Peyer's patch (tissue), 4 donors: ENCODE measurements at places on chromosomes 7 and 10.
A peak's percentile ranks its signal among the peaks of the same experiment; 100 is the strongest.

- no peak for DNase-seq
These were observed 31.3 kb downstream of the DDC start for GRCh38 chr7:50533866-50534265.

DNA sequence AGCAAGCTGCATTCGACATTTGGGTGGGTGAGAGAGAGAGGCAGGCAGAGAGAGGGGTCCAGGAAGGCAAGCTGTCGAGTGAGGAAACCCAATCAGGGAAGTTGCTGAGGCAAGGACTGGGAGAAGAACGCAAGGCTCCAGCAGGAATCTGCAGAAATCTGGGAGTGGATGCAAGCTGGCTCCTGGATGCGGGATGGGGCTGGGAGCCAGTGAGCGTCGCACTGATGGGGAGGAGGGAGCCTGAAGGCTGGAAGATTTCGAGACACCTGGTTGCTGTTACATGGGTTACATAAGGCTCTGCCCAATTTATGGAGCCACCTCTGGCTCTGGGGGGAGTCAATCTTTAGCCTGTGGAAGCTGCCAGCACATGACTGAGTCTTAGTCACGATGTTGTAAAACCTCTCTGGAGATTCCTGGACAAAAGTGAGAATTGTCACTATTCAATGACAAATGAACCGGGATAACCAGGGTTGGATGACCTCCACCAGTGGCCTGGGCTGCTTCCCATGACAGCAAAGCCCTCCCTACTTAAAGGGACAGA, 51.1 kb upstream of the ADRB1 start:
- no peak for DNase-seq

GRCh38 chr10:25024528-25024927, 8.1 kb downstream of the THNSL1 start:
- DNase-seq = no peak

DNA sequence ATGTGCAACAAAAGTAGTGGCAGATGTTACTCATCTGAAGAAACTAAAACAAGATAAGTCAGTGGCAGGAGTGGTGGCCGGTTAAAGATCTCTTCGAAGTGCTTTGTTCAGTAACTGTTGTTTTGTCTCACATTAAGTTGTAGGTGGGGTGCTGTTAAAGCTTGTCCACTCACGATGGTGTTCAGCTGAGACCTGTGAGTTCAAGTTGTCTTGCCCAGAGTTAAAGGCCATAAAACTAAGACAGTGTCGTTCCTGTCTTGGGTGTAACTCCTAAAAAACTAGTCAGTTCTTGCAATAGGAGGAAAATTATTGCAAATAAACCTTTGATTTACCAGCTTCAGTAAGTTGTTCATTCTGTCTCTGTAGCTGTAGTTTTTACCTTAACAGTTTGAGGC, 857 bp upstream of the FOXP2 start:
- no peak for DNase-seq

- DNase-seq = no peak
These were observed 537.6 kb downstream of the ARL4A start for GRCh38 chr7:13225068-13225467.

GRCh38 chr10:130399425-130399950, 263.3 kb downstream of the GLRX3 start:
- no peak for DNase-seq

- no peak for DNase-seq
These were observed 24.5 kb upstream of the PURB start for GRCh38 chr7:44909596-44910389.

DNA sequence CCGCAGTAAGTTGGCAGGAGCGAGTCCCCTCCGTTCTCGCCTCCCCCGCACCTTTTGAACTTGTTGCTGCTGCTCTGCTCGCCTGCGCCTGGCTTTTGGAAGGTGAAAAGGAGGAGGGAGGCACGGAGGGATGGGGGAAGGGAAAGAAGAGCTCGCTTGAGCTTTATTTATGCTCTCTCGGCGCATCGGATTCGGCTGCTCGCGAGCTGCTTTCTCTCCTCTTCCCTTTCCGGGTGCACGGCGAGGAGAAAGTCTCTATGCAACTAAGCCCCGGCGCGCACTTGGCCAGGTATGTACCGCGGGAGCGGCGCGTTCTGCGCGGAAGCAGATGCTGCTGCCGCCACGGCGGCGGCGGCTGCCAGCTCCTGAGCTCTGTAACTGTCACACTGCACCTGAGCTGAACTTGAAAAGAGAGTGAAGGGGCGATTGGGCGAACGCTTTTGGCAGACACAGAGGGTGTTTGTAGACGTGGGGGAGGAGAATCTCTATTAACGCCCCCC, 551 bp downstream of the KCND2 start:
- DNase-seq = no peak

- no peak for DNase-seq
These were observed 160.9 kb upstream of the NEBL start for GRCh38 chr10:21057989-21058388.

GRCh38 chr7:38600741-38601140, 30.4 kb downstream of the AMPH start:
- no peak for DNase-seq

GRCh38 chr7:29228289-29229011, 33.9 kb downstream of the CHN2 start:
- DNase-seq = no peak

GRCh38 chr7:128672927-128673517, 930 bp downstream of the GARIN1A start:
- DNase-seq = no peak

GRCh38 chr7:66265566-66265965, 60.4 kb downstream of the TPST1 start:
- DNase-seq = no peak

DNA sequence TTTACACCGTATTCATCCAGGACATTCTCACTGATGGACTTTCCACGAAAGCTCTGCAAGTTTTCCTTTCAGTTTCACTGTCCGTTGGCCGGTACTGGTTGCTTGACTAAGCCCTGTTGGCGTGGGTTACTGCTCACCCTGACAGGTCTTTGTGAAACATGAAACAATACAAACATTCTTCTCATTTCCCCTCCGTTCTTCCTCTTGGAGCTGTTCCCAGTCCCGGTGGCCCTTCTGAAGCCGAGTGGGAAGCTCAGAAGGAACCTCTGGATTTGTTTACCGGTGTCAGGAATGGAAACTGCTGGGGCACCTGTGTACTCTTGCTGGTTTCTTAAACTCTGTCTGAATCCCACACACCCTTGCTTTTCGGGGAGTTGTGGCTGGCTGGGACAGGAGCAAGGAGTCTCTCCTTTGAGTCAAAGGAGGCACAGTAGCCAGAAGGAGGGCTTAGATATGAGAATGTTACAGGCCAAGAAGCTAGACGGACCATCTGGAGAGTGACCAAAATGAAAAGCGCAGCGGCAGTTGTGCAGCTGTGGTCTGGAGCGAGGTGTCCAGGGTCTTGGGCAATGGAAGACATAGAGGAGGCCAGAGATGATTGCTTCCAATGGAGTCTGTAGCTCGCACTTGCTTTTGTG, 45.7 kb downstream of the LYZL2 start:
- peak; percentile 45 for DNase-seq

DNA sequence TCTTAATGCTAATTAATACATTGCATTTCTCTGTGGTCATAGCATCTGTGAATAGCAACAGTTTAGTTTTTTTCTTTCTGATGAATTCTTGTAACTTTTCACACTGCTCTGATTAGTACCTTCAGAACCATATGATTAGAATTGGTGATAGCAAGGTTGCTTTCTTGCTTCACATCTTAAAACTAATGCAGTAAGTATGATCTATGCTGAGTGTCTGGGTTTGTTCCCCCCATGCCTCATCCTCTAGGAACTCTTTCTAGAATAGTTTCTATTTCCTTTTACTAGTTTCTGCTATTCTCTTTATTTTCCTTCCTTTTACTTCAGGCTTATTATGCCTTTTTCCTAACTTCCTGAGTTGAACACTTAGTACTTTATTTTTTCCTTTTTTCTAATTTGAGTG, 32.4 kb downstream of the TES start:
- DNase-seq = no peak

GRCh38 chr7:130961128-130961601, 227.2 kb upstream of the KLF14 start:
- DNase-seq = peak; percentile 50

DNA sequence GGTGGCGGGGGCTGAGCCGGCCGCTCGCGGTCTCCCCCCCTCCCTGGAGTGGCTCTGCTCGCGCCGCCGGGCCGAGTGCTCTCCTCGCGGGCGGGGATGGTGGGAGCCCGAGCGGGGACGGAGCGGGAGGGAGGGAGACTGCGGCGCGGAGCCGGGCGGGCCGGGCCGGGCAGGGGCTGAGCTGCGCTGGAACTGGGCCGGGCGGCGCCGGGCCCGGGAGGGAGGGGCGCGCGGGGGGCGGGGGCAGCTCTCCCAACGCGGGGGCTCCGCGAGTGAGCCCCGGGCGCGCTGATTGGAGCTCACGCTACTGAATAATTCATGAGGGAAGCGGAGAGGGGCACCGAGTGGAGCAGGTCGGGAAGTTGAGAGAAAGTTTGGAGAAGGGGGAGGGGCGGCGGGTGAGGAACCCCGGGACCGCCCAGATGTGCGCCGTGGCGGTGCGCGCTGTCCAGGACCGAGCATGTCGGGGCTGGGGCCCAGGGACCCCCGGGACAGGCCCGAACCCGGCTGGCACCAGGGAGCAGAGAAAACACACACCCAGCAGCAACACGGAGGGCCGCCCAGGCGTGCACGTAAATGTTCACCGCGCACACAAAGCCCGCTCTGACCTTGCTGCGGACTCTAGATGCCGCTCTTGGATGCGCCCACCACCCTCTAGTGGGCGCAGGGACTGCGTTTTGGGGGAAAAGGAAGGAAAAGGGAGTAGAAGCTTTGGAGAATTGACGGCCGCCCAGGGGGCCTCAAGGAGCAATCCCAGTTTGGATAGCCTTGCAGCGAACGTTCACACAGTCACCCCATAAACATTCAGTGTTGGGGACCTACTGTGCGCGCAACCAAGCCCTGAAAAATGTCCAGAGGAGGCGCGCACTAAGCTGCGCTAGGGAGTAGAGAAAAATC, at the start of gene EPHB4:
Gene EPHB4 (minus strand): TSS at position 194 of the 897 bp plus-strand sequence. CDS start 493 bp downstream, outside the sequence.
- peak; percentile 35 for DNase-seq

- no peak for DNase-seq
These were observed 5.7 kb downstream of the FAM53B start for GRCh38 chr10:124738441-124738840.

GRCh38 chr7:115198143-115198542, 276.2 kb downstream of the MDFIC start:
- no peak for DNase-seq

DNA sequence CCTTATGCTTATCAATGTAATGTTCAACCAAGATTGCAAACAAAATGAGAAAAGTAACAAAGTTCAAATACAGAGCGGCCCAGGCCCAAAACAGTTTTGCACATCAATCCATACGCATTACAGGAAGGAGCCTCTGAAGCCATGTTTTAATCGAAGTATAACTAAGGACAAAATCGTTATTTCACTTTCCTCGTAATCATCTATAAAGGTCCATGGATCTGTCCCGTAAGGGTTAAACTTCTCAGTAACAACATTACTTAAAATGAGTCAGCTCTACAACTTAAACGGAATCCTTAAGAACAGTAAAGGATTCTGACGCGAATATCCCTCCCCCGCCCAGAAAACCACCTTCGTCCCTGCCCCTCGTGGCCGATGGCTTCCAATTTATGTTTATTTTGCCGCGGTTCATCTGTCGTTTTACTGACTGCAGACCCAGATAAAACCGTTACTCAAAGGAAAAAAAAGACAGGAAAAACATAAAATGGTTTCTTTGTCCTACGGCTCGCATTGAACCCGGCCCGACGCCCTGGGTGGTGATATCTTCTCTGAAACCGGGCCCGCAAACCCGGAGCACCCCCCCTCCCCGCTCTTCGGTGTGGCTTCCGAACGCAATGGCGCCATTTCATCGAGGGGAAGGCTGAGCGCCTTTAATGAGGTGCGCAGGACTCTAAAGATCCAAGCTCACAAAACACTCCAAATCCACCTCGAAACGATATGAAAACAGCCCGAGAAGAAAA, 1.1 kb downstream of the HNRNPA2B1 start:
- peak; percentile 78 for DNase-seq

- no peak for DNase-seq
These were observed 252.4 kb downstream of the USP6NL start for GRCh38 chr10:11358923-11359575.

- no peak for DNase-seq
These were observed 191.3 kb upstream of the KLF14 start for GRCh38 chr7:130925136-130925794.

GRCh38 chr10:112126172-112126571, 57.4 kb downstream of the GPAM start:
- no peak for DNase-seq

GRCh38 chr10:131885391-131886165, 15.2 kb upstream of the PPP2R2D start:
- peak; percentile 53 for DNase-seq

- DNase-seq = no peak
These were observed 54.7 kb upstream of the GTF2IRD1 start for GRCh38 chr7:74399006-74399405.

DNA sequence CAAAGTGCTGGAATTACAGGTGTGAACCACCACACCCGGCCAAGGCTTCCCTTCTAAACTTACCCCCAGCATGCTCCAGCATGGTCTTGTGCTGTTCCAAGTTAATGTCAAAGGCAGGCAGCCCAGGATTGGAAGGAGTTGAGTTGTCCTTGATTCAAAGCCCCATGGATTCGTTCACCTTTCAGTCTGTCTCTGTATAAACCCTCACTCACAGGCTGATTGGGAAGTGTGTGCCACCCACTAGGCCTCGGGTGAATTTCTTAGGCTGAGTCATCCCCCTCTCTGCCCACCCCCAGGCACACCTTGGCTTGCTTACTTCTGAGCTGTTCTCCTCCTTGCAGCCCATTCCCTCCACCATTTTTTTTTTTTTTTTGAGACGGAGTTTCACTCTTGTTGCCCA, 13.3 kb upstream of the PRDX3 start:
- no peak for DNase-seq

DNA sequence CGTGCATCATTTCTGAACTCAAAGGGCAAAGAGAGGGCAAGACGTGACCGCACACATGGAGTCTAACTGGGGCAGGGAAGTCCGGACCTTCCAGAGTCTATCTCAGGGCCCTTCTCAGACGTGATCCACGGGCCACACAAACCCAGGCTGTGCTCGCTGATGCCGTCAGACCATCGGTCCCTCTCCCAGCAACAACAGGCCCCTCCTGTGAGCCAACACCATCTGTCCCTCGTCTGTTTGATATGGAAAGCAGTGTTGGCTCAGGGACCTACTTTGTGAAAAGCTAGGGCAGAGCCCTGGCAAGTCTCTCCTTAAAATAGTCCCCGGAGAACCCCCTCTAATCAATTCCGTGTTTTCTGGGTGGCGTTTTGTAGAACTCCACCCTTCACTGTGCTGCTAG, 208.8 kb downstream of the TCERG1L start:
- no peak for DNase-seq
